NT2/D1 (cell line): ENCODE measurements at places on chromosomes 6 and 20.

- DNase-seq = no peak
Observed at GRCh38 chr6:82980086-82980485, 85.6 kb downstream of the UBE3D start.

DNA sequence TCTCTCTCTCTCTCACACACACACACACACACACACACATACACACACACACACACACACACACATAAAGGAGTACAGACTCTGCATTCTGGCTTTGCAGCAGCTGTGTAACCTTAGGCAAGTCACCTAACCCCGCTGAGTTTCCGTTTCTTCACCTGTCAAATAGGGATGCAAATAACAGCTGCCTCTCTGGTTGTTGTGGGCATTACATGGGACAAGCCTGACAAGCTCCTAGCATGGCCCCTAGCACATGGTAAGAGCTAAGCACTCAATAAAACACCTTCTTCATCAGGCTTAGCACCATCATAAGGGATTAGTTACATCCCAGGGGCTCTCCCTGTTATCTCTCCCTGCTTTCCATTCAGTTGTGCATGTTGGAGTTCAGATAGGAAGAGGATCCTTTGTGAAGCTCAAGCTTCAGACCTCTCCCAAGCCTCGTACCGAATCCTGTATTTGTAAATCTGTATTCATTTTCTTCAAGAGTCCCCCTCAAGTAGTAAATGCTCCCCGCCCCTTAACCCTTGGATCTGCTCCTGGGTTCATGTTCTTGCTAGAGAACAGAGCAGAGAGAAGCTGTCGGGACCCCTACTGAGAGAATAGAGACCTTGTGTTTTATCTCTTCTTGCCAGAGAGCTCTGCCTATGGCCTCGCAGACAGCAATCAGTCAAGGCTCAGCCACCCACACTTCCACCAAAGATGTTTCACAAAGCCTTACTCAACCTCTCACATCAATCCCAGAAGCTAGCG lies 2.2 kb downstream of the SLC13A3 start:
- DNase-seq = no peak

DNA sequence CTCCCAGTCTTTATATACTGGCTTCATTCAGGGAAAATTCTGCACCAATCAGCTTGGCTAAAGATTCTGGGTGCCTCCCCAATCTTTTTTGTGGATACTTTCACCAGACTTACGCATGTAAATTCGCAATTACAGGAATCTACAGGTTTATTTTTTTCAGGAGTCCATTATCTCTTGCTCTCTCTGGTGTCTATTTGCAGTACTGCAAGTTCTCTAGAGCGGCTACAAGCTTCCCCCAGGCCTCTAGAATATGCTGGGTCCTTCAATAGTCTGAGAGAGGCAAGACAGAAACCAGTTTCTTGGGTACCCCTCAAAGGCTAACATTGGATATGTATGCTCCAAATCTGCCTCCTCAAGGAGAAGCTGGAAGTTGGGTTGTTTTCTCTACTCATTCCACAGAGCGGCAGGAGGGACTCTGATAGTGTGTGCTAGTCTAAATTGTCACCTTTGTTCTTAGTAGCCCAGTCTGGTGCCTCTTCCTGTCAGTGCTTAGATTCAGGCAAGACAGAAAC lies 58.5 kb downstream of the SUN5 start:
- DNase-seq = no peak

- no peak for DNase-seq
Observed at GRCh38 chr6:2514965-2515543, 235.7 kb downstream of the MYLK4 start.

GRCh38 chr6:158595223-158595622 lies 35.3 kb downstream of the TMEM181 start:
- no peak for DNase-seq

- no peak for DNase-seq
Observed at GRCh38 chr20:25553819-25554296, 31.5 kb downstream of the NINL start.

GRCh38 chr6:151324488-151324825 lies 66.9 kb downstream of the ZBTB2 start:
- no peak for DNase-seq

- no peak for DNase-seq
Observed at GRCh38 chr20:3084986-3085360, 449 bp upstream of the AVP start.

GRCh38 chr6:150081702-150082101 lies 12.8 kb upstream of the ULBP3 start:
- DNase-seq = no peak

- DNase-seq = no peak
Observed at GRCh38 chr6:32109114-32109764, at the start of gene TNXB. Gene TNXB (minus strand): TSS chr6:32109338. CDS start chr6:32098198, 11,140 bp downstream.

- no peak for DNase-seq
Observed at GRCh38 chr6:149761438-149761837, 11.9 kb downstream of the PCMT1 start.

GRCh38 chr6:54802775-54803634 lies 43.6 kb upstream of the FAM83B start:
- DNase-seq = no peak

- no peak for DNase-seq
Observed at GRCh38 chr6:151704383-151704782, 103.1 kb upstream of the ESR1 start.

DNA sequence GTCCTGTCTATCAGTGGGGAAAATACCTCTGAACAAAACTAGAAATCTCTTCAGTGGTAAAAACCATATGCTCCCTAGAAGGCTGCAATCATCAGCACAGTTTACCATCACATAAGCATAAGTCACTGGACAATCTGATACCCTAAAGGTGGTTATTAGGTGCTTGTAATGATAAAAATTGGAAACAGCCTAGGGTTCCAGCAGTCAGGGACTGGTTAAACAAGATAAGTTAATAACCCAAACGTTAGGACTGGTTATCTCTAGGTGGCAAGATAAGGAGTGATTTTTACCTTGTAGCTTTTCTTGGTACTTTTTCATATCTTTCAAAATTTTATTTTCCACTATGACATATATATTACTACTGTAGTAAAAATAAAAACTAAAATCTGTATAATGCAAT lies 11.0 kb downstream of the ECI2 start:
- no peak for DNase-seq

DNA sequence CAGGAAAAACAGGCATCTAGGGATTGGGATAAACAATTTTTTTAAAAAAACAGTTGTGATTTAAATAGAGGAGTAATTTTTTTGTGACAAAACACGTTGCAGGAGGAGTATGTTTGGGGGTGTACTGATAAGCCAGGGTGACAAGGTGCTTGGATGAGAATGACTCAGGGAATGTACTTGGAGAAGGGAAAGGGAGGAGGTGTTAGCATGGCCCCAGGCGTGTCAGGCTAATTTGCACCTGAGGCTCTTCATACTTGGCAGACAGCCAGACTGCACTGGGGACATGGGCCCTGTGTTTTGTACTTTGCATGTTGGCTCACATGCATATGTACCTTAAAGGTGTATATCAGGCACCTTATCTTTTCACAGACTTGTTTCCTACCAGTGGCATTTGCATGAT lies 22.8 kb downstream of the PANK2 start:
- DNase-seq = no peak

DNA sequence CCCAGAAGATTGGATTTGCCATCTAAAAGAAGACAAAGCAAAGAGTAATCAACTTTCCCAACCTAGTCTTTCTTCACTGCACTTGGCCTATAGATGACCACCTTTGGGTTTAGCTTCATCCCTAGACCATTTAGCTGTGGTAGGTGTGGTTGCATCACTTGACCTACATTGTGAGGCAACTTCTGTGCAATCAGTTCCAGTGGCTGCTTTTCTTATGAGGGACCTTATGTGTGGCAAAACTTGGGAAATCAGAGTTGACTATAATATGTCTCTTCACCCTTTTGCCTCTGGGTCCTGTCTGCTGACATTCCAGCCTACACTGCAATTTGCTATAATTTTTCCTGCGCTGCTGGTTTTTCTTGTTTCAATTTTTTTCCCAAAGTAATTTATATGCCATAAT lies 55.2 kb downstream of the PRDM13 start:
- no peak for DNase-seq

- DNase-seq = no peak
Observed at GRCh38 chr6:14118446-14118845, 874 bp downstream of the CD83 start.

DNA sequence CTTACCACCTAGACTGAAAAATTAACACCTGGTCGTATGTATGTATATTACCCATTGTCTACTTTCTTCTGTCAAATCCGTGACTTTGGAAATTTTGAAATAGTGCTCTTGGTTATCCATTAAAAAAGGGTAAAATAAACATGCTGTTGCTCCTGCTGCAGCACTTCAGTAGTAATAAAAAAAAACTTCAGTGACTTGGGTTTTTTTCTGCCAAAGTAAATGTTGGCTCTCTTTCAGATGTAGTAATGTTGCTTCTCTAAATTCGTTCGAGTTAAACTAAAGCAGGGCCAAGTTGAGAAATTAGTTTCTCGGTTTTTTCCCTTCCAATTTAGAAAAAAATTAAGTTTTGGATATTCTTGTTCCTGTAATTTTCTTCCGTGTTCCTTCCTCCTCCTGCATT lies 34.2 kb downstream of the JARID2 start:
- DNase-seq = no peak
